ENCODE measurements at places on chromosomes 13 and 19.

DNA sequence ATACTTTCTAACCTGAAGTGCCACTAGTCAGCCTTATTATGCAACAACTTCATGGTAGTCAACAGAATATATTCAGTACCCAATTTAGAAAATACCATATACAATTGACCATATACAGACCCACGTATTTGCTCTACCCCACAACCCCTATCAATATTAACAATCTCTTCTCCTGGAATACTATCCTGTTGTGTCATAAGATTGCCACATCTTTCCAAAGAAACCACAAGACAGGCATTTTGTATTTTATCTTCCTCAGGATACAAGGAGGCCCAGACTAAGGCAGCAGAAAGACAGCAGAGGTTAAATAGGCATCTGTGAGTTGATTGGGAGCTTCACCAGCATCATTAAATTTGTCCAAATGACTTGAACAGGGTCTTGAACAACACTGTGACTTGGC, 4.5 kb downstream of the SPART start:
- DNase-seq, result no peak

DNA sequence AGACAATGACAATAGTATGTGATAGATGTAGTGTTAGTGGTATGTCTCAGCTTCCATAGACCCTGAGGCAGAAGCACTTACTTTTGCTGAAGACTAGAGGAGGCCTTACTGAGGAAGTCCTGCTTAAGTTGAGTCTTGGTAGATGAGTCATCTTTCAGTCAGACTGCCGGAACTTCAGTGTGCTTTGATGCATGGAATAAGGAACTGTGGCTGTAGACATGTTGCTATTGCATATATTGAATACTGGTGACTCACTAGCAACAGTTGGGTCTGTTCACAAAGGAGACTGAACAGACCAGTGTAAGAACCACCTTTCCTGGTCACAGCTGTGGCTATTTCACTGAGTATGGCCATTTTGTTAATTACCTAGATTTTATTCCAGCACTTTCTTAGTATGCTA, 1000.6 kb downstream of the OLFM4 start:
- no peak for DNase-seq

GRCh38 chr13:52452470-52452869, 2.0 kb upstream of the VPS36 start:
- DNase-seq, result no peak

DNA sequence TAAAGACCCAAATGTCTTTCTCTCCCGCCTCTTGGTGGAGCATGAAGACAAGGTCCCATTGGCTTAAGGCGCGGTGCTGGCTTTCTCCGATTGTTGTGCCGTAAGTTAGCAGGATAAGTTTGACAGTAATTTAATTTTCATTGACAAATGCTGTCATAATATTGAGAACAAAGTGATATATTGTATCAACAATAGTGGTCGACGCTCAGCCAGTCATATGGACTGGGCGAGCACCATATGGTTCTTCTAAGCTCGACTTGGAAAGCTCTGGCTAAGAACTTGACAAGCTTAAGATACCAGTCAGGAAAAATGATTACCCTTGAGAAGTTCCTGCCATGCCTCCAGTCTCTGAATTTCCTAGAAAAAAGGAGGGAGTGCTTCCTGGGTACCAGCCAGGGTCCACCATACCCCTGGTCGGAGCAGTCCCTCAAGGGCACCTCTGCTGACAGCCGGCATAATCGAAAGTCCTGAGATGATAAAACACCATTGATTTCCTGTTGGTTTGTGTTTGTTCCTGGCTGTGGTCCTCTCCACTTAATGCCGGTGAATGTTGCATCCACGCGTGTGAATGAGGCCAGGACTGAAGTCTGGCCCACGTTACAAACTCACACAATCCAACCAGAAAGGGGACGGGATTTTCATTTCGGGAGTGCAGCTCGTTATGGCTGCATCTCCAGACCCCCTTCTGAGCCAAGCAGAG, 262.1 kb downstream of the ZNF536 start:
- no peak for DNase-seq

- no peak for DNase-seq
These were observed 21.5 kb upstream of the SIN3B start for GRCh38 chr19:16807549-16808284.

- DNase-seq, result no peak
These were observed 28.8 kb downstream of the DPF1 start for GRCh38 chr19:38195237-38195636.

DNA sequence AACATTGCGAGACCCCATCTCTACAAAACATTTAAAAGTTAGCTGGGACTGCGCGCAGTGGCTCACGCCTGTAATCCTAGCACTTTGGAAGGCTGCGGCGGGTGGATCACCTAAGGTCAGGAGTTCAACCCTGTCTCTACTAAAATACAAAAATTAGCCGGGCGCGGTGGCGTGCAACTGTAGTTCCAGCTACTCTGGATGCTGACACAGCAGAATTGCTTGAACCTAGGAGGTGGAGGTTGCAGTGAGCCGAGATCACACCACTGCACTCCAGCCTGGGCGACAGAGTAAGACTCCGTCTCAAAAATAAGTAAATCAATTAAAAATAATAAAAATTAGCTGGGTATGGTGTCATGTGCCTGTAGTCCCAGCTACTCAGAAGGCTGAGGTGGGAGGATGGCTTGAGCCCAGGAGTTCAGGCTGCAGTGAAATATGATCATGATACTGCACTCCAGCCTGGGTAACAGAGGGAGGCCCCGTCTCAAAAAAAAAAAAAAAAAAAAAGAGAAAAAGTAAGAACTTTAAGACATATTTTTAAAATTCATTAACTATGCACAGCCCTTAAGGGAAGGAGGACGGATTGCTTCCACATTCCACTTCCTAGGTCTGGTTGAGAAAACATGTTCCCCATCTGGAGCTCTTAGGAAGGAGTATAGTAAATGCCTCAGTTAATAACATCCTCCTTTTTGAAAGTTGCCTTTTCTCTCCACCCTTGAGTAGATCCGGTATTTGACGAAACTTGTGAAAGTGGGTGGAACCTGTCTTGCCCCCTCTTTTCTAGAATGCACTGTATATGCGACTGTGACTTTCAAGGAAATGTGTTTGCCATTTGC, 26.1 kb downstream of the EXOC3L2 start:
- DNase-seq, result no peak

DNA sequence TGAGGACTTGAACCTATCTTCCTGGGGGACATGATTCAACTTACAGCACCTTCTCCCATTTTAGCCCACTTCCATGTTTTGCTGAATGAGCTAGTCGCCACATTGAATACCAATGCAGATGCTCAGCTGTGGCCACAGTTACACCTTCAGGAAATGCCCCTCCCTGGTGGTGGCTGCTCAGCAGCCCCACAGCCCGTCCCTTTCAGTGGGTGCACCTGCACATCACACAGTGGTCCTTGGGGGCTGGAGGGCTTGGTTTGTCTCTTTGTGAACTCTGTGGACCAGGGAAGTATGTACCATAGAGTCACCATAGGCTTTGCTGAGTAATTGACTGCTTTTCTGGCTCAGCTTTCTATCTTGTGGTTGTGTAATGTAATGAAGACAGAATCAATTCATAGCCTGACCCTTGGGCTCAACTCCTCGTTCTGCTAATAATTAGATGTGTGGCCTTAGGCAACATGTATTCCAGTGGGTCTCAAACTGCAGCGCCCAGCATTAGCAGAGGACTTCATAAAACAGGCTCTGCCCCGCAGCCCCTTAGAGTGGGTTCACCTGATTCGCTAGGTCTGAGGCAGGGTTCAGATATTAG, 48.1 kb upstream of the FARP1 start:
- DNase-seq, result no peak

DNA sequence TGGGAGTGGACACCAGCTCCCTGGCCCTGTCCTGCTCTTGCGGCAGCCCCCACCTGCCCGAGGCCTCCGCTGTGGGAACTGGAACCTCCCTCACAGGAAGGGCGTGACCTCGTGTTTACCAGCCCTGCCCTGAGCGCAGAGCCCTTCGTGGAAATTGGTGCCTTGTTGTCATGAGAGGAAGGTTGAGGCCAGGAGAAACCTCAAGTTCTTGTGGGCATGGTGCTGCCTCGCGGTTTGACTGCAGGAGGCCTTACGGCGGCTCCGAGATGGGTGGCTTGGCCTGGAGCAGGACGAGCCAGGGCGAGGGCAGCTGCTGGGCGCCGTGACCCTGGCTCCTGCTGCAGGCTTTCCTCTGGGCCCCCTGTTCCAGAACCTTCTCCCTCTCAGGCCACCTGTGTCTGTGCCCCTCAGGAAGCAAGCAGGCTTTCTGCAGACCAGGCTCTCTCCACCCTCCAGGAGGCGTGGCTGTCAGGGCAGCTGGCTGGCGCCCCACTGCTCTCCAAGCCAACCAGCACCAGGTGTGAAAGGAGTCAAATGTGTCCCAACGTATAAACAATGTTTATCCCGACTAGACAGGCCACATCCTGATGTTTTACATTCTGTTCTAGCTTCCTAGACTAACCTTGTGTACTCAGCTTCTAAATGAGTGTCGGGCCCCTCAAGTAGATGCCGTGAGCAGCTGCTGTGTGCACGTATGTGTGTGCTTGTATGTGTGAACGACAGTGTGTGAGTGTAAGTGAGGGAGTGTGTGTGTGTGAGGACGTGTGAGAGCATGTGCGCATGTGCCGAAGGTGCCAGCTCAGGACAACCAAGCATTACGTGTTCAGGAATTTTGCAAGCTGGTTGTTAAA, 10.4 kb upstream of the RASA3 start:
- DNase-seq, result no peak
